ENCODE measurements at places on chromosomes 5 and 9.
A peak's percentile ranks its signal among the peaks of the same experiment; 100 is the strongest.

DNA sequence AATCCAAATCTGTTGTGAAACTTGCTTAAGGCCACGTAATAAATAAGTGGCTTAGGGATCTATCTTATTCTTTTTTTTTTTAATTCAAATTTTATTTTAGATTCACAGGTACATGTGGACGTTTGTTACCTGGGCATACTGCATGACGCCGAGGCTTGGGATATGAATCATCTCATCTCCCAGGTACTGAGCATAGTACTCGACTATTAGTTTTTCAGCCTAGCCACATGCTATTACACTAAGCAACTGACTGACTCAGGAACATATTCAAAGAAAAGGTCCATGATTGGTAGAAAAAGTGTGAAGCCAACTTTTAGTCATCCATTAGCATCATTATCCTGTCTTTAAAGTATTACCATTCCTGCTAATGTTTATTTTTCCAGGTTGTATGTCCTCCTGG lies 1103.5 kb upstream of the DMAC1 start:
- DNase-seq, result no peak

DNA sequence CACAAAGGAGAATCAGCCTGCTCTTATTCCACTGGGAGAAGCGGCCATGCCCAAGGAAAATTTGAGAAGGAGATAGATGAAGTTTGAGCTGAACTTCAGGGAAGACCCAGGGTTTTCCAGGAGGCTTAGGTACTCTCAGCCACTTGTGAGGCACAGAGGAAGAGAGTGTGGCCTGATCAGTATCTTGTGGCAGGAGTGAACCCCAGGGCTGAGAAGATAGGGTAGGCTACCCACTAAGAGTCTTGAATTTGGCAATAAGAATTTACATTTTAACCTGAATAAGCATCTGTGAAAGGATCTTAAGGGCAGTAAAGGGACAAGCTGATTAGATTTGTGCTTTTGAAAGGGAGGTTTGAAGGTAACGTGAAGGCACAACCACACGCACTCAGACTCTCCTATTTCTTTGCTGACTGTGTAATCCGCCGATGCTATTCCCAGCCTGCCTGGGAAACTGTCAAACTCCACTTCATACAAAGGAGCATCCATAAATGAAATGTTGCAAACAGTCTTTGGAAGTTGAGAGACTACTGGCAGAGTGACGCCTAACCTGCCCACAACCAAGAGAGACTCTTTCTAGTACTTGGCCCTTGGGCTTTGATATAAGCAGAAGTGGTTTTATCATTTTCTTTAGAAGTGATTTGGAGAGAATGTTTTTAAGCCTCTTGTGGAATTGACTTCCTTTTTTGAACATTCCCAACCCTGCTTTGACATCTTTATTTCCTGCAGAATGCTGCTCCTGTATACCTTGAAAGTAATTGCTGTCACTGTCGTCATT lies 108.2 kb upstream of the VCAN start:
- no peak for DNase-seq

DNA sequence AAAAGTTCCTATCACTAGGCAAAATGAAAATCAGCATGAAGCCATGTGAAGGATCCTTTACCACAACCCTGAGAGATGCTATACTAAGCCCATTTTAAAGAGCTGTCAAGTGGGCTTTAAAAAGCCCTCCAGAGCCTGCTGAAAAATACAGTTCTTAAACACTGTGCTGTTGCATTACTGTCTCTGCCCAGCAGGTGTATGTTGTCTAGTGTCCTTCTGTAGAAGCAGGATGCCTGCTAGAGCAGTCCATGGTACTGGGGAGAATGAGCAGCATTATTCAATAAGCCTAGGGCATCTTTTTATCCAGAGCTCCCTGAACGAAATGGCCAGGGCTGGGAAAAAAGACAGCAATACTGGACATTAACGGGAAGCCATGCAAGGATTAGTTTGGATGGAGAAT lies 126.2 kb upstream of the PLCXD3 start:
- peak; percentile 4 for DNase-seq

DNA sequence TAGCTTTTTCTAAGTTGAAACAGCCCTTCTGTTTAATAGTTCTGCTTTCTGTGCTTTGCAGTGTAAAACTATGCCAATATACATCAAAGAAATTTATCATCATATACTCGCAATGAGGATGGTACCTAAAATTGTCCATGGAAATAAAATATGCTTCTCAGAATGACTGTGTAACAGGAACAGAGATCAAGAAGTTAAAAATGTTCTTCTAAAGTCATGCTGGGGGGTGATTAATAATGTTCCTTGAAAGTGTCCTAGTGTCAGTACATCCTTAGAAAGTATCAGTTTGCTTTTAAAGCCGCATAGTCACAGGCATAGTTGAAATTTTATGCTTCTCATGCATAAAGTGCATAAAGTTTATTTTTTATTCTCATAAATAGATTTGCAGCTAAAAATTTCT lies 4.0 kb upstream of the LRRC70 start:
- DNase-seq, result no peak

DNA sequence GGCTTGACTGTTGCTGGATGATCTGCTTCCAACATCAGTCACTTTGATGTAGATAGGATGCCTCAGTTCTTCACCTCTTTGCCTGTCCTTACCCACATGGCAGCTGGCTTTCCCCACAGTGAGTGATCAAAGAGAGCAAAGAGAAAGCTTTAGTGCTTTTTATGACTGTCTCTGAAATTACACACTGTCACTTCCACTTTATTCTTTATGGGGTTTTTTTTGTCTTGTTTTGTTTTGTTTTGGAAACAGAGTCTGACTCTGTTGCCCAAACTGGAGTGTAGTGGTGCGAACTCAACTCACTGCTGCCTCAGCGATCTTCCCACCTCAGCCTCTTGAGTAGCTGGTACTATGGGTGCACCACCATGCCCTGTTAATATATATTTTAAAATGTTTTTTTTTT lies 32.4 kb upstream of the C5orf24 start:
- no peak for DNase-seq

DNA sequence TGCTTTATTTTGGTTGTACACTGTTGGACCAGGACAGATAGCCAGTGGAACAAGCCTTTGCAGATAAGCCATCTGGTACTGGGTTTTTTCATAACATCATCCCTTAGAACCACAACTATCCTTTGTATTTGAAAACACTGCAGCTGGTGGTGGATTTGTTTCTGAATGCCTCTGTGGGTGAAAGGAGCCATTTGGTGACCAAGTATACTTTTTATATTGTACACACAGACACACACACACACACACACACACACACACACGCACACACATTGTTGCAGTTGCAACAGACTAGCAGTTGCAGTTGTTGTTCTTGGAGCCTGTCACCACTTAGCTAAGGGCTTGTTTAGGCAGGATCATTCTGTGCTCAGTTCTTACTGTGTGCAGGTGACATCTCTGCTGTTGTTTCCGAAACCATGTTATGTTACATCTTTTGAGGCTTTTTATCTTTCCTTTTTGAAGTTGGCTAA lies 22.9 kb upstream of the CAVIN4 start:
- DNase-seq, result peak; percentile 11

- DNase-seq, result no peak
Measured at GRCh38 chr5:10441992-10442435, 335 bp downstream of the ROPN1L start.

DNA sequence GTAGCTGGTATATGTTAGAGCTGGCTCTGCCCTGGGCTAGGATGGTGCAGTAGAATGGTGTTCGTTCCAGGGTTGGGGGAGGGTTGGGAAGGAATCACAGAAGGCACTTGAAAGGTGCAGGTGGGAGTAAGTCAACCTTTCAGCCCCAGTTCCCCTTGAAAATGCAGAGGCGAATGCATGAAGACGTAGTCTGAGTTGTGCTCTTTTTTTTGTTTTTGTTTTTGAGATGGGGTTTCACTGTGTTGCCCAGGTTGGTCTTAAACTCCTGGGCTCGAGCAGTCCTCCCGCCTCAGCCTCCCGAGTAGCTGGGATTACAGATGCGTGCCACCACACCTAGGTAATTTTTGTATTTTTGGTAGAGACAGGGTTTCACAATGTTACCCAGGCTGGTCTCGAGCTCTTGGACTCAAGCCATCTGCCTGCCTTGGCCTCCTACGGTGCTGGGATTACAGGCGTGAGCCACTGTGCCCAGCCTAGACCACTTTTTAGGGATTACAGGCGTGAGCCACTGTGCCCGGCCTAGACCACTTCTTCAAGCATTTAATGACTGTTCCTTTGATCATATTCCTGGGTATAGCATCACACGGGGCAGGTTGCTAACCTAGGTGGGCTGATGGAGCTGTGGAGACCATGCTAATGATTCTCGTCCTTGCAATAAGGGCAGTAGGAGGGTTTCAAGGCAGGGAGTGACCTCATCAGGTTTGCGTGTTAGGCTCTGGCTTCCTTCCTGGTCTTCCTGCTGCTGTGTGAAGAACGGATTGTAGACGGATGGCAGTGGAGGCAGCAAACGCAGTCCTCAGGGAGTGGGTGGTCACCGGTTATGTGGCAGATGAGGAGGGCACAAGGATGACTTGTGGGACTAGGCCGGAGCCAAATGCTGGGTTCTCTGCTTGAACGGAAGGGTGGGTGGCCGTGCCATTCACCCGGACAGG lies 13.7 kb downstream of the EHMT1 start:
- DNase-seq, result no peak

- peak; percentile 22 for DNase-seq
Measured at GRCh38 chr5:102910240-102911226, 155.4 kb downstream of the PAM start.

DNA sequence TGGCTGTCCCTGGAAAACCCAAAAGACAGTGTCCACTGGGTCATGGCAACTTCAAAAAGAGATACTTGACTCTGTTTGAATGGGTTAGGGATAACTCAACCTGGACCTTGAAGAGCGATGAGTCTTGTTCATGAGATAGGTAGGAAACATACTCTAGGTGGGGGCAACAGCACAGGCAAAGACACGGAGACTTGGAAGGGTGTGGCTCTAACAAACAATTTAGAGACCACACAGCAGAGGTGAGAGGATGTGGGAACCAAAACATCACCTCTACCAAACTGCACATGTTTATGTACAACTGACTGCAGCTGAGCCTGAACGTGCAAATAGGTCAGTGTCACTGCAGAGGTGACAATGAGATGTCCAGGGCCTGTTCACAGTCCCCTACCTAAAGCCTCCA lies 247.7 kb upstream of the ADRA1B start:
- DNase-seq, result no peak

DNA sequence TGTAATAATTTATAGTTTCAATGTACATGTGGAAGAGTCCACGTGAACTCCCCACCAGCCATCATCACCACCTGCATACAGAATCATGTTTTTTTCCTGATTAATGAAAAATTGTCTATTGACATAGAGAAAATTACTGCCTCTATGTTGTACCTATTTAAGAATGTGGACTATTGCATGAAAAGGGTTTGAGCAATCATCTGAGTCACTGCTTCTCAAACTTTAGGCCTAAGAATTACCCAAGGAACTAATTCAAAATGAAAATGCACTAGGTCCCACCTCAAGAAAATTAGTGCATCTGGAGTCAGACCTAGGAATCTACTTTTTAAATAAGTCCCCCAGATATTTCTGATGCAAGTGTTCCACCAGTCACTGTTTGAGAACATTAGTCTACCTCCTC lies 709.3 kb downstream of the MAT2B start:
- no peak for DNase-seq

DNA sequence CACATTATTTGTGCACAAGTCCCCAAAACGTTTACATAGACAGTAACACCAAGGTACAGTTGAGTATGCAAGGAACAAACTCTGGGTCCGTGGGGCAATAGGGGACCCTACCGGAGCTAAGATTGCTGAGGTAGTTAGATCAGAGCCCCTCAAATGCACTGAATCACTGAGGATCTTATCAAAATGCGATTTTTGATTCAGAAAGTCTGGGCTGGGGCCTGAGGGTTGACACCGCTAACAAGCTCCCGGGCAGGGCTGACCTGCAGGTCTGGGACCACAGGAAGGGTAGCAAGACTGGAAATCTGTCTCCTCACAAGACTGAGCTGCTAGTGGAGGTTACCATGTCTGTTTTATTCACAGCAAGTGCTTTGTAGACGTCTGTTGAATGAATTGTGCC lies 1.8 kb upstream of the IL3 start:
- no peak for DNase-seq

- DNase-seq, result peak; percentile 73
Measured at GRCh38 chr5:137320056-137321045, 178.8 kb downstream of the SPOCK1 start.

- DNase-seq, result no peak
Measured at GRCh38 chr9:78971540-78971939, 600.2 kb upstream of the TLE4 start.

- DNase-seq, result no peak
Measured at GRCh38 chr9:126412905-126413304, 86.3 kb downstream of the MVB12B start.

DNA sequence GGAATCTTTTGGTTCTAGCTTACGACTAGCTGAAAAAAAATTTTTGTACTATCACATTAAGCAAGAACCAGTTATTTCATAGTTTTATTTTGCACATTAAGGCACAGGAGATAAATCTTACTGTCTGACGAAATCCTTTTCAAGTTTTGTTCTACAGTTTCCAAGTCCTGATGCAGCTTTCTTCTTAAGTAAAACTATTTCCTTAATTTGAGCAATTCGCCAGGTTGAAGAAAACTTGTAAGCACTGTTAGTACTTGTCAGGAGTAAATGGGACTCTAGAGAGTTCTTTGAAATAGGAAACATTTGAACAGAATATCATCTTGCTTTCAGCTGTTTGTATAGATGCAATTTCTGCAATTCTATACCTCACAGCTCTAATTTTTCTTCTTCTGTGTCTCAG lies 318.8 kb upstream of the ELAVL2 start:
- DNase-seq, result no peak

- DNase-seq, result peak; percentile 32
Measured at GRCh38 chr5:54259090-54259489, 51.3 kb downstream of the ARL15 start.

- DNase-seq, result no peak
Measured at GRCh38 chr9:20208961-20209371, 413.3 kb downstream of the MLLT3 start.

GRCh38 chr5:147887026-147887627 lies 8.6 kb downstream of the SCGB3A2 start:
- no peak for DNase-seq

GRCh38 chr5:168916266-168916665 lies 337.1 kb upstream of the PANK3 start:
- DNase-seq, result no peak

DNA sequence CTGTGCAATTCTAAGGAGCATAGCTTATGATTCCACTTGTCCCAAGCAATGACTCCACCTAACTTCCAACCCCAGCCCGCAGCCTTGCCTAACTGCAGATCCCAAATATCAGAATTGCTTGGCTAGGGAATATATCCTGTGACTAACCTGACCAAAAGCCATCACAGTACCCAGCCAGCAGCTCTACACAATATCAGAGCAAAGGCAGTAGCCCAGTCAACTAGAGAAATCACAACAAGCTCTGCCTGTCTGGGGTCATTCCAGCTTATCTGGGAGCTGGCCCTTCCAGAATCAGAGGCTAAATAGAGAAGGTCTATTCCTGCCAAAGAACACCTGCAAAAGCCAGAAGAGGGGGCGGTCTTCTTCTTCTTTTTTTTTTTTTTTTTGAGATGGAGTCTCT lies 9.3 kb upstream of the KIAA1958 start:
- DNase-seq, result no peak

DNA sequence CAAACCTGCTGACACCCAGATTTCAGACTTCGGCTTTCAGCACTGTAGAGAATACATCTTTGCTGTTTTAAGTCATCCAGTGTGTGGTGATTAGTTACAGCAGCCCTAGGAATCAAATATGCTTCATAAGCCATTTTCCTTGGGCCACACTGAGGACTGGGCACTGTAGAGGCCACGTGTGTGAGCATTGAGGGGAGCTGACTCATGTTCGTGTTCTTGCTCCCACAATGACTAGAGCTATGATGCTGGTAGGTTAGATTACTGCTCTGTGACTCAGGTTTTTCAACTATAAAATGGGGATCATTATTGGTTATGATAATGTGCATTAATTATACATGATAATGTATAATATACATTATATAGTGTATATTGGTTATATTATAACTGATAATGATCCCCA lies 96.5 kb upstream of the PALM2AKAP2 start:
- DNase-seq, result no peak
